Left hindlimb (tissue), 1 donor: ENCODE measurements at places on chromosomes 2 and 18.

DNA sequence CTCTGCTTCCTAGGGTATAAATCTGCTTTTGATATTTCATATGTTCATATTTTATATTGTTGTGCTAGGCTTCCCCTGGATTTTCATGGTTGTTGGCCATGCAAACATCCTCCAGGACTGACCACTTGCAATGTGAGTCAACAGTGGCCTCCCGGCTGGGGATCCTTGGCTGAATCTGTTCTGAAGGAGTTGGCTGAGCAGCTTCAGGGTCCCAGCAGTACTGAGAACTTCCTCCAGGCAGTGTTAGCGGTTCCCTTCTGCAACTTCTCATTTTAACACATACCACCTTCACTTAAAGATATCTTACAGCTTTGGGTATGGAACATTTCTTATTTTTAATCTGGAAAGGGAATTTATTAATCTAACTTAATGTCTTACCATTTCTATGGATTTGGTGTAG, 122.1 kb downstream of the DTNB start:
- no peak for DNase-seq

DNA sequence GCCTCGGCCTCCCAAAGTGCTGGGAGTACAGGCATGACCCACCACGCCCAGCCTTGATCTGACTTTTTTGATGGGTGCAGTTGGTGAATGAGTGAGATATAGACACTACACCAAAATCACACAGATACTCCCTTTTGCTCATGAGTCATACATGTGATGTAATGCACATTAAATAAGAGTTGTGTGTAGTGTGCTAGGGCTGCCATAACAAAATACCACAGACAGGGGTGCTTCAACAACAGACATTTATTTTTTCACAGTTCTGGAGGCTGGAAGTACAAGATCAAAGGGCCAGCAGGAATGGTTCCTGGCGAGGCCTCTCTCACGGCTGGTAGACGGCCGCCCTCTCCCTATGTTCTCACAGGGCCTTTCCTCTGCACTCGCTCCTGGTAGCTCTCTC, 46.6 kb downstream of the GBX2 start:
- DNase-seq: no peak

- no peak for DNase-seq
These were observed 23.6 kb downstream of the ZEB2 start for GRCh38 chr2:144496092-144496976.

DNA sequence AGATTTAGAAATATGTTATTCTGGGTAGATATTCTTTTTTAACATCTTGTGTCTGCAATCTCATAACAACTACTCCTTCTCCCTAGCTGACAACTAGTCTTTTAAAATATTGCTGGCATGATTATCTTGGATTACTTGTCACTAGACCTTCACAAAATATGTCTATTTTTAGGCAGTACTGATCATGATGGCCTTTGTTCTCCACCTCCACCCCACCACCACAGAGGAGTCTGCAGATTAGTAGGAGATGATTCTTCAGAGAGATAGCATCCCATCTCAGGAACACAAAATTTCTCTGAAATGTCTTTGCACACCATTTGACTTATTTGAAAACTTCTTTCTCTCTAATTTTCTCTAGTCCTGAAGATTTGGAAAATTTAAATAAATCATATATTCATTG, 338.1 kb upstream of the SPHKAP start:
- DNase-seq: no peak

- DNase-seq: peak; percentile 35
These were observed at the start of gene DTNA for GRCh38 chr18:34709750-34710441. DTNA (plus strand) TSS chr18:34710298; CDS start chr18:34755977, 45,679 bp downstream.

- DNase-seq: no peak
These were observed 3.2 kb downstream of the UBXN4 start for GRCh38 chr2:135744760-135745314.

GRCh38 chr18:12422936-12423335, 15.2 kb downstream of the PRELID3A start:
- DNase-seq: no peak
